ENCODE measurements at places on chromosomes 13 and 19.

- no peak for DNase-seq
Measured at GRCh38 chr19:31880283-31880682, 465.1 kb upstream of the ZNF507 start.

DNA sequence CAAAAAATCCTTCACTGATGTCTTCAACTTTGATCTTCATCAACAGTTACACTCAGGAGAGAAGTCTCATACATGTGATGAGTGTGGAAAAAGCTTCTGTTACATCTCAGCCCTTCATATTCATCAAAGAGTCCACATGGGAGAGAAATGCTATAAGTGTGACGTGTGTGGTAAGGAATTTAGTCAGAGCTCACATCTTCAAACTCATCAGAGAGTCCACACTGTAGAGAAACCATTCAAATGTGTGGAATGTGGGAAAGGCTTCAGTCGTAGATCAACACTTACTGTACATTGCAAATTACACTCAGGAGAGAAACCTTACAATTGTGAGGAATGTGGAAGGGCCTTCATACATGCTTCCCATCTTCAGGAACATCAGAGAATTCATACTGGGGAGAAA lies 8.4 kb upstream of the ZNF226 start:
- DNase-seq = no peak

- DNase-seq = peak; percentile 57
Measured at GRCh38 chr19:29528350-29528945, 2.7 kb downstream of the VSTM2B start.

DNA sequence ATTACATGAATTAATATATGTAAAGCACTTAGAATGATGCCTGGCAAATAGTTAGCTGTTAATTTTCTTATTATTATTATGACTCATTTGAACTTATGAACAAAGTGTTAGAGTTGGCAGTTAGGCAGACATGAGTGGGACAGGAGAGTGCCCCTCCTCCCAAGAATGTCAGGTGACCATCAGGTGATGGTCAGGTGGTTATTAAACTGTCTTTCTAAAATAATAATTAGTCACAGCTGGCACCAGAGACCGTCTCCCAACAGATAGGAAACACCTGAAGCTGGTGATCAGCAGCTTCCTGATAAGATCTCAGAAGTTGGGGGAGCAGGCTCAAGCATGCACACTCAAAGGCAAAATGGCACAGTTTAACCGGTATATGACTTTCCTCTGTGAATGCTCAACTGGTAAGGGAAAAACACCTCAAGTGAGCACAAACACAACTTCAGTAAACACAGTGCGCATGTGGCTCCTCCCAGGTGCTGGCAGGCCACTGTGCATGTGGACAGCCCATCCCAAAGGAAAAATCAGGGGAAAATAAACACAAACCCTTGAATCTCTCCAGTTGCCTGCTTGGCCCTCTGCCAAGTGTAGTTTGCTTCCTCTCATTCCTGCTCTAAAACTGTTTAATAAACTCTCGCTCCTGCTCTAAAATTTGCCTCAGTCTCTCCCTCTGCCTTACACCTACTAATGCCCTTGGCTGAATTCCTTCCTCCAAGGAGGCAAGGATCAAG lies 54.0 kb downstream of the FLT1 start:
- DNase-seq = no peak

DNA sequence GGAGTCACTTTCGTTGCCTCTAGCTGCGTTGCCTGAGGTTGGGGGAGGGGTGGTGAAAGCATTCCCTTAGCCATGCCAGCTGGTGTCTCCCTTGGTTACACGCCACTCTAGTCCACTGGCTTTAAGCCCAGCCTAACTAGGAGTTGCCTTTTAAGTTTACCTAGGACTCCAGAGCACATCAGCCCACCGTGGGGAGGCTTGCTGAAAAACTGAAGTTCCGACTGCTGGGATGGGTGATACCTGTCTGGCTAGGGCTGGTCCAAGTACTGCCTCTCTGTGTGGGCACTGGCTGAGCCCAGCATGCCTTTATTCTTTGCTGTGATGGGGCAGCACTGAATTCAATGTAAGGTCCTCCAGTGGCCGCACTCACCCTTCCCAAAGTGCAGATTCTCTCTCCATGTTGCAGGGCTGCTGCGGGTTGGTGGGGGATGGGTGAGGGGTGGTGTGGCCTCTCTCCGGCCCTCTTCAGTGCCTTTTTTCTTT lies 11.8 kb upstream of the CEACAM1 start:
- peak; percentile 6 for DNase-seq

DNA sequence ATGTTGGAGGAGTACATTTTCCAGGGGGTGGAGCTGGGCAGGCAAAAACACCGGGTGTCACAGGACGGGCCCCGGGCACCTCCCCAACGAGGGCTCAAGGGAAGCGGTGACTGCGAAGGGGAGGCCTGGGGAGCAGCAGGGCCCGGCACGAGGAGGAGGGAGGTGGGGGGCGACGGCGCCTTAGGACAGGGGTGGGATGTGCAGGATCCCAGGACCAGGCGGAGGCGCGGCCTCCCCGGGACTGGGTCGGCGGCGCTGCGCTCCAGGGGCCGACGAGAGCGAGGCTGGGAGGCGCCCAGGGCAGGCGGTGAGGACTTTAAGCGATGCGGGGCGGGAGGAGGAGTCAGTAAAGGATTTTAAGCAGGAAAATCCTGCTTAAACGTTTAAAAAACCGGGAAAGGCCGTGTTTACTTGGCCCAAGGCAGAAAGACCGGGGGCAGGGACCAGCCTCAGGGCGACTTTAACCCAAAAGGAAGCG lies 427 bp downstream of the ZNF160 start:
- peak; percentile 32 for DNase-seq

DNA sequence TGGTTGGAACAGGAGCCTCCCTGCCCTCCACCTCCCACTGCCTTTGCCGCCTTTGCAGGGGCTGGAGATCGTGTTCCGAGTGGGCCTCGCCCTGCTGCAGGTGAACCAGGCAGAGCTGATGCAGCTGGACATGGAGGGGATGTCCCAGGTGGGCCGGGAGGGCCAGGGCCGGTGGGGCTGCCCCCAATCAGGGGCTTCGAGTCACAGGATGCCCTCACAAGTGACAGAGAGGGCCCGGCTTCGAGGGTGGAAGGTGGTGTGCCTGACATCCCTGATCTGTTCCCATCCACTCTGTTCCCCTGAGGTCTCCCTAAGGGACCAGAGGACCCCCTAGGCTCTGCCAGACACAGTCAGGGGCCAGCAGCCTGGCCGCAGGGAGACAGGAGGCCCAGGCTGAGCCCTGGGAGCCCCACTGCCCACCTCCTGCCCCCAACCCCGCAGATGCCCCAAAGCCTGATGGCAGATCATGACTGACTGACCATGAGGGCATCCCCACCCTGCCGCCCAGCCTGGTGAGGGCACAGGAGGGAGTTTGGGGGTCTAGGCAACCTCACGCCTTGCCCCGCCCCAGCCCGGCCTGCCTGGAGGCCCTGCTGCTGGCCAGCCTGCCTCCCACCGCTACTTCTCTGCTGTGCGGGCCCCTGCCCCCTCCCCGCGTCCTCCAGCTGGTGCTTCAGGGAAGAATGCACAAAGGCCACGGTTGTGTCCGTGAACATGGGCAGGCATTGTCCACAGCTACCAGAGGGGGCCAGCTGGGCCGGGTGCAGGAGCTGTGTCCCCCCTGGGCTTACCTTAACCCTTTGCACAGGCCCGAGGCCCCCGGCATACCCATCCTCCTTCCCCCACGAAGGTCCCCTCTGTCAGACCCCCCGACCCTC lies 21.8 kb downstream of the EVI5L start:
- DNase-seq = no peak

DNA sequence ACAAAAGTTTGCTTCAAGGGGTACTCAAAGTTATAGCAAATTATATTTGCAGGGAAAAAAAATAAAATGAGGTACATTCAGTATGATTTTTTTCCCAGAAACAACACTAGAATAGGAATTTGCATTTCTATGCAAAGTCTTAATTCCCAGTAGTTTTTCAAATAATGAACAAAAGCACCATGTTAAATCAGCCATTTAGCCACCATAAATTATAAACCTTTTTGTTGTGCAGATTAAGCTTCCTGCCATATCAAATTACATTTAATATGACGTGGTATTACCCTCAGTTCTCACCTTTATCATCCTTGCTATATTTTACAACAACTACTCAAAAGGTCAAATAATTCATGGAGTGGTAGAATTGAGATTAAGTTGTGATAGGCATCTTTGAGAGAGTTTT lies 136.6 kb upstream of the FRY start:
- DNase-seq = no peak

DNA sequence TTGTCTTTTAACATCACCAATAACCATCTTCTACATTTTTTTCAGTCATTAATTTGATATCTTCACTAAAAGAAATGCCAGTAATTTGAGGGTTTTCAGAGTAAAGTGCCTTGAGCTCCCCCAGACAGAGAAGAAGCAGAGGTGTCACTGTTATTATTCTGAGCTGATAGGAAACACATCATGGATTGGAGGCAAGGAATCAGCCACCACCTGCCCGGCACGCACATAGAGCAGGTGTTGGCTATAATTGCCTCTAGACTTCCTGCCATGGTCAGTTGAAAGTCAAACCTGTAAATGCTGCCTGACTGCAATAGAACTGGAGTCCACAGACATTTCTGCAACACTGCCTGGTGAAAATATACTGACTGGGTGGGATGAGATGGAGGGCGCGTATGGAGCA lies 776.6 kb downstream of the UQCRFS1 start:
- no peak for DNase-seq

GRCh38 chr13:99043831-99044231 lies 66.0 kb upstream of the DOCK9 start:
- no peak for DNase-seq

Measured in astrocyte of the spinal cord (primary cell).